AG04450 (cell line): ENCODE measurements at places on chromosomes 4 and X. TPM values are rescaled to one million over a fixed set of nuclear protein-coding genes. Genes with fewer than 3 reads are reported as not detected.

GRCh38 chrX:30864383-30864785 is 24.7 kb downstream of the TAB3 start:
- DNase-seq = no peak

DNA sequence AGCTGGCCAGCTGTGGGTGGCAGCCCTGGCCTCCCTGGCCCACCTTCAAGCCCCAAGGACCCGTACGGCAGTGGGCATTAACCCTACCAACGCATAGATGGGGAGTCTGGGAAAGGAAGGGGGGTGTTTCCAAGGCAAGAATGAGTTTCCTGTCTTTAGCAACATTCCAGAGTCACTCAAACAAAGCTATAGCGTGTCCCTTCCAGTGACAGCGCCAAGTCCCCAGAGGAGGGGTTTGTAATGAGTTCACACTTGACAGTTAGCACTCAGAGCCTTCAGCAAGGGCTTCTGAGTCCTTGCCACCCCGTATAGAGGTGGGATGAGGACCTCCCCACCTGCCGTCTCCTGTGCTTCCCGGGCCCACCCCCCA is 1.8 kb downstream of the BGN start:
- no peak for DNase-seq

DNA sequence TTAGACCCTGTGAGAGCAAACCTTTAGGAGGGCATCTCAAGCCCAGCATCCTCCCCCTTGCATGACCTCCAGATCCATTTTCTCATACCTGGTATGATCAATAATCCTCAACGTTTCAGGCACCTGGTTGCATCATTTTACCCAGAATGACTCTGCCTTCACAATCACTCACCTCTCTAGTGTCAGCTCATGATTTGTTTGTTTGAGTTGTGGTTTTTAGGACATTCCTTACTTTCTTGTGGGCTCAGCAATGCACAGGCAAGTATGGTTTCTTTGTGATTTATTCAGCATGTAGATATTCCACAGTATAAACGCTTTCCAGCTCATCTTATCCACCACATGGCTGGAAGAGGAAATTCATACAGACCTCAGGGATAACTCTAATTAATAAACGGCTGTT is 93.6 kb upstream of the CPEB2 start:
- DNase-seq = no peak

GRCh38 chr4:79083406-79084010 is 144.3 kb upstream of the PAQR3 start:
- no peak for DNase-seq

- DNase-seq = no peak
These were observed at the start of gene CCDC149 for GRCh38 chr4:24912252-24913118. Gene CCDC149, minus strand, starts transcription at chr4:24913042. Its CDS starts 178 bp downstream, at chr4:24912864.

DCAF8L2 gene
- not detected in 2 replicates for polyA plus RNA-seq
